AML-193 (cell line): ENCODE measurements at places on chromosomes 3 and 15.

DNA sequence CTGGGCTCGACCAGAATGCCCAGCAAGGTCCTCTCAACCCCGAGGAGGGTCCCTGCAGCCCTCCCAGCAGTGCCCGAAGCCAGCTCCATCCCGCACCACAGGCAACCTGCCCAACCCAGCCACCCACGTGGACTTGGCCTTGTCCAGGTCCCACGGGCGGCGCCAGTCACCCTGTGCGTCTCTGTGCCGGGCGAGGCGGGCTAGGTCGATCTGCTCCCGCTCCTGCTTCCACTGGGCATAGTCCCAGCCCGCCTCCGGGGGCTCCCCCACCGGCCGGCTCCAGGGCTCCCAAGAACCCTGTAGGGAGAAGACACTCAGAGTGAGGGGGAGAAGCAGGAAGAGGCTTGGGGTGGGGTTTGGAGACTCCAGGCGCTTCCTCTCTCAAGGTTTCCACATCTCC is 3.1 kb downstream of the CCDC9B start:
- no peak for DNase-seq

DNA sequence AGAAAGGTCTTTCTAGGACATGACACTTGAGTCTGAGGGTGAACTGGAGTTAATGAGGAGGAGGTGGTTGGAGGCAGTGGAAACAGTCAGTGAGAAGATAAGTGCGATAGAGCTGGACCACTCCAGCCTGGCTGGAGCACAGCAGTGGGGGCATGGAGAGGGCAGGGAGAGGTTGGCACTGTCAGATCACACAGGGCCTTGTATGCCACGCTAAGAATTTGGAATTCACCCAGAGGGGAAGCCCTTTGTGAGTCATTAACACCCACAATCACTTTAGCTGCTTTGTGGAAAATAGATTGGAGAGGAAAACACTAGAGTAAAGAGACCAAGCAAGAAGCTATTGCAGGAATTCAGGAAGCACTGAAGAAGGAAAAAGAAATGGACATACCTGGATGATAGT is 83.3 kb downstream of the ZNF621 start:
- DNase-seq, result no peak

- DNase-seq, result no peak
These were observed 13.3 kb upstream of the OR5K1 start for GRCh38 chr3:98449606-98450193.

- peak; percentile 16 for DNase-seq
These were observed at the start of gene PHLDB2 for GRCh38 chr3:111859061-111859973. TSS of gene PHLDB2 (plus strand) at chr3:111859265. CDS start at chr3:111884078, 24,813 bp downstream.

GRCh38 chr3:100634493-100635272 is 25.3 kb downstream of the ADGRG7 start:
- DNase-seq, result peak; percentile 36

- DNase-seq, result peak; percentile 65
These were observed 244.7 kb upstream of the TBL1XR1 start for GRCh38 chr3:177441813-177442646.

DNA sequence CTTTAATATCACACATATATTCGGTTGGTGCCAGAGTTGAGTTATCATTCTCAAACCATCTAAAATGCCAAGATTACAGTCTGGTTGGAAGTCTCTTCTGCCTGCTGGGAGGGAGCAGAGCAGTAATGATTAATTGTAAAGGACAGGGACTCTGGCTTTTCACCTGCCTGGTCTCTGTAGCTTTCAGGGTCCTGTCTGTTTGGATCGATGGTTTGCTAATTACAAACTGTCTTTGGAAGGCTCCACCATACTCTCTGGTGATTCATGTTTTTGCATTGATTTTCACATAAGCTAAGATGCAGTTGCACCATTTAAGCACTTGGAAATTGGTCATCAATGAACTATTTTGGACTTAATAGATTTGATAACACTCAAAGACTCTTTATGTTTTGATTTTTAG is 350.4 kb upstream of the SATB1 start:
- DNase-seq, result no peak

DNA sequence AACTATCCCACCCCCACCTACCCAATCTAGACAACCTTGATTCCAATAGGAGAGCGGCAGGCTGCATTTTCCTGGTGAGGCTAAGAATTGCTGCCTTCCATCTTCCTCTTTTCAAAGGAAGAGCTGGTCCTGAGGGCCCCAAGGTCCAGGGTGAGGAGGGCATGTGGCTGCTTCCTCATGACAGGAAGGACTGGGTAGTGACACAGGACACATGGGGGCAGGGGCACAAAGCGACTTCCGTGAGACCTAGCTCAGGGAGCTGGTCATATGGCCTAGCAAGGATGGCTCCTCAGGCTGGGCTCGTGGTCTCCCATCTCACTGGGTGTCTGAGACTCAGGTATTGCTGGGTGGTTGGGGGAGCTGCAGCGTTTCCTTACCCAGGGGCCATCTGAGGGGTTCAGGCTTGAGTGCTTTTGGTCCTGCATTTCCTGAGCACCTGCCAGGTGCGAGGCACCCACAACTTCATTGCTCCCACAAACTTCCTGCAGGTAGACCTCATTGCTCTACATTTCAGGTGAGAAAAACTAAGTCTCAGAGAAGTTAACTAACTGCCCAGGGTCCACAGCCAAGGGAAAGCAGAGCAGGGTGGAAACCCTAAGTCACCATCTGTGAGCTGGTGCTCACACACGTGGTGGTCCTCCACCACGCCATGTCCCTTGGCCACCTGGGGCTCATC is 160.0 kb upstream of the TLE3 start:
- peak; percentile 65 for DNase-seq

DNA sequence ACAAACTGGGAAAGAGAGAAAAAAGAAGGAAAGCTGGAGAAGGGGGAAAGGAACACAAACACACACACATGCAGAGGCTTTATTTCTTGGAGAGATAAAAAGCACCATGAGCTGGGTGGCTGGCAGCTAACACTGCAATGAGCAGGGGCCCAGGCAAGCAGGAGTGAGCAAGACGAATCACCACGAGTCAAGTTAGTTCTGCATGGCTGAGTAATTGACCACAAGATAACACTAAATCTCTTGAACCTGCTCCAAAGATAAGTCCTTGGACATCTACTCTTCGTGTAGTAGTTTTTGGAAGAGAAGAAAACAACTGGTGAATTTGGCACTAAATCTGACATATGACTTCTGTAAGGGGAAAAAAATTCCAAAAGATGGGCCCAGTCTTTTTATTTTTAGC is 100.9 kb downstream of the MYO5A start:
- no peak for DNase-seq

- no peak for DNase-seq
These were observed 95.6 kb upstream of the BCL6 start for GRCh38 chr3:187840856-187841255.

GRCh38 chr15:63986185-63986680 is 60.1 kb downstream of the DAPK2 start:
- DNase-seq, result no peak

DNA sequence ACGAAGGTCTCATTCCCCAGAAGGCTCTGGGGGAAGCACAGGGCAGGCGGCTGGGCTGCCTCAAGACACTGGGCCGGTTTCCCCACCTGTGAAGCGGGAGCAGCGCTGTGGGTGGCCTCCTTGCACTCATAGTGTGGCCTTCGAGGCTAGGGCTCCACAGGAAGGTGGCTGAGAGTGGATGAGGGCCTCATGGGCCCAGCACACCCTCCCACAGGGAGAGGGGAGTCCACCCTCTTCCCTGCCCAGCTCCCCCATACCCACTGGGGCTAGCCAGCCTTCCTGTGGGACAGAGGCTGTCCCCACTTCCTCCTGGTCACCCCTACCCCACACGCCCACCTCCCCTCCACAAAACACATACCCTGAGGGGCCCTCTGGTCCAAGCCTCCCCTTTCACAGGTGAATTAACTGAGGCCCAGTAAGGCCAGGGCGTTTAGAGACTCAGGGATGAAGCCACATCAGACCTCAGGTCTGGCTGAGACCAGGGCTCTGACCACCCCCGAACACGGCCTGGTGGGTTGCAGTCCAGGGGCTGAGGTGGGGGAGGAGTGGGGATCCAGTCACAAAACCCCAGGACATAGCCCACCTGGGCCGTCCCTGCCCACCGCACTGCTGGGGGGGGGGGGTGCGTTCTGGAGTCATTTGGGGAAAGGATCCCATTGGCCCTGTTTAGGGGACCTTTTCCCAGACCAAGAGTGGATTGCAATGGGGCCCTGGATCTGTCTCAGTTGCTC is 1.1 kb downstream of the ANPEP start:
- DNase-seq, result no peak

DNA sequence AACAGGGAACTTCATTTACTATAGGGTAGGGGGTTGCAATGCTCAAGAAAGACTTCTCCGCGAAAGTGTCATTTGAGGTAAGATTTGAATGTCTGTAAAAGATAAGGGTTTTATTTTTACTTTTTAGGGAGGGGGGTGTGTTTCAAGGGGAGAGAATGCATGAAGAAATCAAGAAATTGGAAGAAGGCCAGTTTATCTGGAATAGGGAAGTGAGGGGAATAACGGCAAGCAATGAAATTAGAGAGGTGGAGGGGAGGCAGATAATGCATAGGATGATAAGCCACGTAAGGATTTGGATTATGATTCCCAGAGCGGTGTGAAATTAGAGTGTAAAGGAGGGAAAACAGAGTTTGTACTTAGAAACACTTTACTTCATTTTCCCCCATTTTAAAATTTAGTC is 63.0 kb upstream of the MB21D2 start:
- peak; percentile 10 for DNase-seq

- no peak for DNase-seq
These were observed 105.0 kb upstream of the GOLGA6L6 start for GRCh38 chr15:20646529-20647142.

GRCh38 chr3:66472313-66473134 is 28.3 kb downstream of the LRIG1 start:
- no peak for DNase-seq

DNA sequence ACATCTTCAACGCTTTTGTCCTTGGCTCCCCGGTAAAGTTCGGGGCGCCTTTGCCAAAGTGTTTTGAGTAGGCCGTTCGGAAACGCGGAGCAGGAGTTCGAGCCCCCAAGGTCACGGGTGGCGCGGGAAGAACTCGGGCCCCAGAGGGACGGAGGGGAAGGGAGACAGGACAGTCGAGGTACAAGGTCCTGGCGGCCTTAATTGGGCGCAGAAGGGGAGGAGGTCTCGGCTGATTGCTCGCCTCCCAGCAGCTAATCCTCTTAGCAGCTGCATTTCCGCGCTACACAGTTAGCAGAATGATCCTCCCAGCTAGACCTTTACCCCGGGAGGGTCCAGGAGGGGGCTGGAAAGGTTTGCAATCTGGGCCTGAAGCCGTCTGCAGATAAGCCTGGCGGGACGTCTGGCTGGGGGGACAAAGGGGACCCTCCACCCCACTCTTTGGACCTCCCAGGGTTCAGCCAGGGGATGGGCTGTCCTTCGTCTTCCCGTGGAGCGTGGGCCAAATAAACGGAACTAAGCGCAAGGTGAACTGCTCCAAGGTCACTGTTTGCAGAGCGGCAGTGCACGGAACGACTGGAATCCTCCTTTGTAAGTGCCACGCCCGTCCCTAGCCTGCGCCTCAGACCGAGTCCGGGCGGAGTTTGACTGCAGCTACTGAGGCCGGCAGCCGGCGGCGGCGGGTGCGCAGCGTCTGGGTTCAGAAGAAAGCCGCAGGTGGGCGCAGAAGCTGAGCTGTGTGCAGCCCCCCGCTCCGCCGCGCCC is 7.2 kb downstream of the EOMES start:
- DNase-seq, result no peak

GRCh38 chr15:66730168-66731021 is 28.4 kb downstream of the SMAD6 start:
- DNase-seq, result no peak

- peak; percentile 77 for DNase-seq
These were observed 49.9 kb upstream of the FURIN start for GRCh38 chr15:90818251-90819210.

GRCh38 chr3:173398111-173398479 is 551 bp downstream of the NLGN1 start:
- DNase-seq, result no peak

DNA sequence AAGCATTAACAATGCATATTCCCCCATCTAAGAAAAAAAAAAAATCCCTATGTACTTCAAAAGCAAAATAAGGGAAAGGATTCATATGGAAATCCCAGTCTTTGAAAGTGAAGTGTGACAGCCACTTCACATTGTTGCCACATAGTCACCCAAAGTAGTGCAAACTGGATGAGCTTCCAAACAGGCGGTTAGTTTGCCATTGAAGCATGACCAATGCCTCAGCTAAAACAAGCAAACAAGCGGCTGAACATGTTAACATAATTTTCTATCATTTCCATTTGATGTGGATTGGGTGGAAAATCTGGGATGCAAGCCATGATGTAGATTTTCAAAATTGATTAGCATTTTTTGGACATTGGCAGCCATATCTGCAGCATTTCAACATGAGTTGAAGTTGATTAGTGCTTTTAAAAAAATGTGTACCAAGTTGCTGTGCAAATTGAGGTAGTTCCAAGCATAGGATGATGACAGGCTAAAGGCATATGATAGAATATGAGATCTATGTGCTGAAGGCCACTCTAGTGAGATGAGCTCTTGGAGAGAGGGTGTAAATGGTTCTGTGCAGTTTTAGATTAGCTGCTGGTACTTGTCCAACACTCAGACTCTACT is 405.2 kb downstream of the NR2F2 start:
- no peak for DNase-seq

DNA sequence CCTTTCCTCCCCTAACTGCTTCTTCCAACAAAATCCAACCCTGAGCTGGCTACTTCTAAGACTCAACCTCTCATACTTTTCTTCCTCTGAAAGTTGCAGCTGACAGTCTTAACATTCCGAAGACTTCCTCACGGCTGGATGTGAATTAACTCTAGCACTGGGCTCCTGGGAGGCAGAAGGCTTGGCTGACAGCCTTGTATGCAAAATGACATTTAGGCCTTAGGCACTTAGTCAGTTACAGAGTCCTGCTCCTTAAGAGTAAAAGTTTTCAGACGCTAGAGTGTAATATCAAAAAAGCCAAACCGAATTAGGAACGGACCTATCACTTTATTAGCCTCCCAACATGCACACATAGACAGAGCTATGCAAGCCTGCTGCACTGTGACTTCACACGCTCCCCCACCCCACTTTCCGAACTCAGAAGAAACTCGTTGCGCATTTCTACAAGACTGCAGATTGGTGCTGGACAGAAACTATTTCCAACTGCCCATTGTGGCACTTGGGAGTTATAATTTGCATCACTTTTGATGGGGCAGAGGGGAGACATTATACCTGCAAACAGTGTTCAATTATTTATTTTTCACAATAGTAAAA is 15.5 kb upstream of the ANXA2 start:
- no peak for DNase-seq

DNA sequence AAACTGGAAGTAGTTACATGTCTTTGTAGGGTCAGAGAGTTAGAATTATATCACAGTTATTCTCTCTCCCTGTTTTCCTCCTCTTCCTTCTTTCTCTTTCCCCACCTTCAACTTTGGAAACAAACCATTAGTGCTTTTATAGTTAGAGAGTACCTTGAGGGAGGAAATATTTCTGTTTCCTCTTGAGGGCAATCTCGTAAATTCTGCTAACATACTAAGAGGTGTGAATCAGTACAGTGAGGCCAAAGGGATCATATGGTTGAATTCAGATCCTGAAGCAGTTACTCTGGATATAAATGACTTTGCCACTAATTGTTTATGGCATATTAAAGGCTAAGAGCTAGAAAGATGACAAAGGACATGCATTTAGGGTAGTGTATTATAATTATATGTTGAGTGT is 60.3 kb upstream of the CCNL1 start:
- no peak for DNase-seq

GRCh38 chr15:80492874-80493273 is 88.7 kb downstream of the ARNT2 start:
- DNase-seq, result no peak
